ENCODE measurements at places on chromosomes 2 and 18.

DNA sequence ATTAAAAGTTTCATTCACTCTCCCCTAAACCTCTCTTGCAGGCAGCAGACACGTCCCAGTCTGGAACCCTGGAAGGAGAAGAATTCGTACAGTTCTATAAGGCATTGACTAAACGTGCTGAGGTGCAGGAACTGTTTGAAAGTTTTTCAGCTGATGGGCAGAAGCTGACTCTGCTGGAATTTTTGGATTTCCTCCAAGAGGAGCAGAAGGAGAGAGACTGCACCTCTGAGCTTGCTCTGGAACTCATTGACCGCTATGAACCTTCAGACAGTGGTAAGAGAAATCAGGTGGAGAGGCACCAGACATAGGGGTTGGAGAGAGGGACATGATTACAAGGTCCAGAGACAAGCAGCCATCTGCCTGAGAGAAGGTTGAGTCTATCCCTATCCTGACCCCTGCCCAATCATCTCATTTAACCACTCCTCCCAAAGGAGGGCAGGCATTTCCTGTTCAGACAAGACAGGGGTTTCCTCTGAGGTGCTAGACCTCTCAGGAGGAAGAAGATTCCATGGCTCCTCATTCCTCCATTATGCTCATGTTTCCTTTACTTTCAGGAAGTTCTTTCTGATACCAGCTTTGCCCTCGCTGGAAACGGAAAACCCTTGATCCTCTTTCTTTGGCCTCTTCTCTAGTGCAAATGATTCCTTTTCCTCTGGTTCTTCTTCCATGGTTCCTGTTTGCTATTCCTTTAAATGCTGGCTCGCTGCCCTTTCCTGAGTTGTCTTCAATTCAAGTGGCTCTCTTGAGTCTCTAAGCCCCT lies 15.1 kb downstream of the PLCD4 start:
- no peak for DNase-seq

- DNase-seq: no peak
These were observed 124.1 kb downstream of the RAPGEF4 start for GRCh38 chr2:172859581-172860335.

- DNase-seq: no peak
These were observed 3.8 kb downstream of the CTIF start for GRCh38 chr18:48542513-48543181.

DNA sequence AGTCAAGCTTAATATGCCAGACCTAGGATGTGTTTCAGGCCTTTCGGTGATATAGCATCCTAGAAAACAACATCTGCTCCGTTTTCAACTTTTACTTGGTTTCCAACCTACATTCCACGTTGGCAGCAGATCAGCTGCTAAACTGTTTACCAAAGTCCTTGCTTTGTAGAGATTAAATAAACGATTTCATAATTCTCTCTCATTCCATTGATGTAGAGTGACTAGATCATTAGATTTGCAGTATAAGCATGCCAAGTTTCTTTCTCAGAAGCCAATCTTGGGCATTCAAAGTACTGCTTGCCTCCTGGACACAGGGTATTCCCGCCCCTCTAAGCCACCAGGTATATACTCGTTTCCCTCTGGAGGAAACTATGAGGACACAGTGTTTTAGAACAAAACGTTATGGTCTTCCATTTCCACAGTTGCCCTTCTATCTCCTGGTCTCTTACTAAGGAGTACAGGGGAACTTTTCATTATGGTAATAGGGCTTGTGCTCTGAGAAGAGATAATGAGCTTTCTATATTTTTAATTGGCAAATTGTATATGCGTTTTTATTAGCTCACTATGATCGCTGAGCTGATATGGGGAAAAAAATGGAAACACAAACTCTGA lies 10.5 kb upstream of the INSIG2 start:
- DNase-seq: no peak

DNA sequence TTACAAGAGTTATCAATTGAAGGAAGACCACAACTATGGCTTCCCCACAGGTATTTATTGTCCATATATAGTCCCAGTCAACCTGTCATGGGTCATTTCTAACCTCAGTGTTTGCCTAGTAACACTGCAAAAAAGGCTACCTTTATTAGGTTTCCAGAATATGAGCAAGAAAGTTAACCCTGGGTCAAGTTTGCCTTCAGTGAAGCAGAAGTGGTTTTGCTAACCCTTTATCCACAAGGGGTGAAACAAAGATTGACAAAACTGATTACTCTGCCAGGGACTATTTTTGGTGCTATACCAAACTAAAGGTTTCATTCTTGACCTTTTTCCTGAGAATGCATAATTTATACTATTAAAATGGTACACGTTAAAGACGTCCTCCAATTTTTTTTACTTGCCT lies 28.8 kb downstream of the SP100 start:
- no peak for DNase-seq

DNA sequence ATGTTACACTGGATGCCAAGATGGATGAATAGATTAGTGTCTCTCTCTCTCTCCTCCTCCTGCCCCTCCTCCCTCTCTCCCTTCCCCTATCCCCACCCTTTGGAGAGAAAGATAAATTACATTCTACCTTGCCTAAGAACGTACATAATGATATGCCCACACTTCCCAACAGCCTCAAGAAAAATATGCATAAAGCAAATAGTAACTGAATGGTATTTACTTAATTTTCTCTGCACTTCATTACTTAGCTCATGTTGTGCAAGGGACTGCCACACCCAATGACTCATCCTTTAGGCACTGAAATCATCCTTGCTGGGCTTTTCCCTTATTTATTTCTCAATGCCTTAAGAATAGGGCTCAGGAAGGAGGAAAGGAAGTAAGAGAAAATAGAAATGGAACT lies 137.3 kb upstream of the PID1 start:
- no peak for DNase-seq

GRCh38 chr2:23600346-23600745 lies 215.4 kb downstream of the KLHL29 start:
- DNase-seq: no peak
